ENCODE measurements at places on chromosomes 12 and 14.

GRCh38 chr12:29599381-29599780 is 101.9 kb upstream of the OVCH1 start:
- peak; percentile 68 for DNase-seq

- peak; percentile 74 for DNase-seq
Observed at GRCh38 chr14:42140831-42141279, 534.2 kb downstream of the LRFN5 start.

GRCh38 chr14:89258728-89259273 is 158.2 kb downstream of the FOXN3 start:
- DNase-seq: no peak

GRCh38 chr14:101665478-101666078 is 95.9 kb upstream of the PPP2R5C start:
- DNase-seq: peak; percentile 48

GRCh38 chr12:56596815-56597214 is 33.3 kb downstream of the BAZ2A start:
- DNase-seq: no peak

GRCh38 chr14:68471964-68472508 is 320.8 kb downstream of the ZFP36L1 start:
- no peak for DNase-seq

DNA sequence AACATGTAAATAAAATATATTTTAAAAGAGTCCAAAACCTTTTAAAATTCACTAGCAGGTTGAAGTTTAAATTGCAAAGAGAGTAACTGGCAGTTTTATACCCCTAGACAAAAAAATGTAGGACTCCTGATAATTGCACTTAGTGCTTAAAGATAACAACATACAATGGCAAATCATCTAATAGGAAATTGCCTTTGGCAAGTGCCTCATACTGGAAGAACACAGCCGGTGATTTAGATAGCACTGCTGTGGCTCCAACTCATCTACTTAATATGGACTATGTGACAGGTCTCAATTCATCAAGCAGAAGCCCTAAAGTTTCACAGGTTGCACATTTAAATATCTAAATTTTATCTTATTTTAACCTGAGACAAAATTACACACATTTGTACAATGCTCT is 13.4 kb downstream of the C12orf50 start:
- DNase-seq: no peak

- DNase-seq: peak; percentile 98
Observed at GRCh38 chr12:71865166-71865713, 25.7 kb downstream of the TBC1D15 start.

DNA sequence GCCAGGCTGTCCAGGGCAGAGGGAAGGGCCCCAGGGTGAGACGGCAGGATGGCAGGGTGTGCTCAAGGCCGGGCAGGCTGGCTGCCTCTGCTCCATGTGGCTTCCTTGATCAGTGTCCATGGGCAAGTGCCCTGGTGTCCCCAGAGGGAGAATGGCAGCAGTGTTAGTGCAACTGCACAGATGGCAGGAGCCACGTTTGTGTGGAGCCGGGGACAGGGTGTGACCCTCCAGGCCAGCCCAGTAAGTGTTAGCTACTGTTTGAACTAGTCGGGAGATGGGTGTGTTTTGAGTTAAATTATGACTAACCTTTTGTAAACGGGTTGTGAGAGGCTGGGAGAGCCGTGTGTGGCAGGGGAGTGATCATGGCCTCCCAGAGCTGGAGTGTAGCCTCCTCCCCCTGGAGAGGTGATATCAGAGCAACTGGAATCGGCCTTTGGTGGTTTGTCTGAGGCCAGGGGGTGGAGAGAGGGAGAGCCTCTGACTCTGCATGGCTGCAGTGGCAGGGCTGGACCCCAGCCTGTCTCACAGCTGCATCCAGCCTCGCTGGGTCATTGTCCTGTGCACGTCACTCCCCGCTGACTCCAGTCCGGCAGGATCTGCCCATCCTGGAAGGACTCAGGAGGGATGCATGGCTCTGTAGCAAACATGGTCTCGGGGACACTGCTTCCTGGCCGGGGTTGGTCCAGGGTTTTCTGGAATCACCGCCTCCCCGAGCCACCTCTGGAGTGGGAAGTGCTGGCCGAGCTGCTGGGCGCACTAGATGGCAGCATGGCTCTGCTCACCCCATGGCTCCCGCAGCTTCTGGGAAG is 27.8 kb downstream of the AACS start:
- DNase-seq: peak; percentile 34

GRCh38 chr12:123830675-123831074 is 68.6 kb downstream of the DNAH10 start:
- no peak for DNase-seq

- DNase-seq: no peak
Observed at GRCh38 chr12:7304456-7304855, 584 bp downstream of the ACSM4 start.

GRCh38 chr12:128940090-128940888 is 87.0 kb downstream of the GLT1D1 start:
- no peak for DNase-seq

DNA sequence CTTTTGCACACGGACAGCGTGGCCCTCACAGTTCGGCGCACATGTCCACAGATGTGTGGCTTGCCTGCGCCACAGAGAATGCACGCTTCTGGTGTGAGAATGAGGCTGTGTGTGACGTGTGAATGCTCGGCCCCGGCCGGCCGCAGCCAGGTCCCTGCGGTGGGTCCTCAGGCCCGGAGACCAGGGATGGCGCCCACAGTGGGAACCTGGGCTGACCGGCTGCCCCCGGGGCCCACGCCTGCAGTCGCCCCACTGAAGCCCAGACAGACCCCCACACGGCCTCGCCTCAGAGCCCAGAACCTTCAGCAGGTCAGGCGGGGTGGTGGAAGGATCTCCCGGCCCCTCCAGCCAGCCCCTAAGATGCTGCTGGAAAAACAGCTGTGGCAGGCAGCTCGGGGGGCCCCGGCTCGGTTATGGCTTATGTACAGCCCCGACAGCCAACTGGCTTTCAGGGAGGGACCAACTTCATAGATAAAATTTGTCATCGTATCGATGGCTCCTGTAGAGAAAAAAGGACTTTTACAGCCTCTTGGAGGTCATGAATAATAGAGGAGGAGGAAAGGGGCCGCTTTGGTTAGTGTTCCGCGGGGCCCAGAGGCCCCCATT is 4.5 kb upstream of the C14orf180 start:
- no peak for DNase-seq

DNA sequence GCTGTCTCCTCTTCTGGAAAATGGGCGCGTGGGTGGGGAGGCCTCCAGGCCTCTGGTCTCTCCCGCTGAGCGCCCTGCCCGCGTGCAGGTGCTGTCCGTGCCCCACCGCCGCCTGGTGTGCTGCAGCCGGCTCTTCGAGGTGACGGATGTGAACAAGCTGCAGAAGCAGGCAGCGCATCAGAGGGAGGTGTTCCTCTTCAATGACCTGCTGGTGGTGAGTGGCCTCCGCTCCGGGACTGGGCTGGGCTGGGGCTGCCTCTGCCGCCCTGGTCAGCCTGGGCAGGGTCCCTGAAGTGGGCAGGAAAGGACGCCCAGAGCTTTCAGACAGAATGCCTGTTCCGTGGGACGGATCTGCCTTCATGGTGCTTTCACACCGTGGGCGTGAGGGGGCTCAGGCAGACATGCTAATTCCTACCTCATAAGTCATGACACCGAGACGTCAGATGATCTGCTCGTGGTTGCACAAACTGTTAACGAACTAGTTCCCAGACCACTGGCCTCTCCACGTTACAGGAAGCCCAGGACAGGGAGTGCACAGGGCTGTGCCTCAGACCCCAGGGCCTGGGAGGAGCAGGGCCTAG is 50.5 kb downstream of the SLC6A12 start:
- DNase-seq: no peak

- no peak for DNase-seq
Observed at GRCh38 chr12:91857813-91858542, 287.7 kb downstream of the BTG1 start.

- no peak for DNase-seq
Observed at GRCh38 chr12:99427104-99427503, 220.4 kb upstream of the GARIN6 start.

DNA sequence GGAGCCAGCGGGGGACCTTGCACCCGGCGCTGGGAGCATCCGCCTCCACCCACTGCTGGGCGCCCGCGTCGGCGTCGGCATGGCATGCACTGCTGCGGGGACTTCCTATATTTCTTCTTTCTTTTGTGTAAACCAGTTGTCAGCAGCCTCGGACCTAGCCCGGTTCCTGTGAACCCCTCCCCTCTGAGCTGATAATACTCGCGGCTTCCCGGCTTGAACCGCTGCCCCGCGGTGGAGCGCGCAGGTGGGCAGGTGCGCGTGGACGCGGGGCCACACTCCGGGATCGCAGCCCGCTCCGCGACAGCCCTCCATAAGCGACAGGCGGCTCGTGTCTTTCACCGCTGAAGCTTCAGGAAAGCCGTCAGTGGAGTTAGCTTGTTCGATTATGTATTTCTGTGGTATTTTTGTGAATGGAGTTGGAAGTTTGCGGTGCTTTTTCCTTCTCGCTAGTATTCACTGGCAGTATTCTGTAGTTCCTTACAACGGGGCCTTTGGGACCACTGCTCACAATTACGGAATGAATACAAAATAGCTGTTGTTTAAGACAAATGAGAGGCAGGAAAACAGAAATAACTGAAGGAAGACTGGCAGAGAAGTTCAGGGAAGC is 870 bp downstream of the BMAL2 start:
- peak; percentile 21 for DNase-seq

GRCh38 chr12:101920906-101921305 is 43.5 kb downstream of the DRAM1 start:
- DNase-seq: no peak

DNA sequence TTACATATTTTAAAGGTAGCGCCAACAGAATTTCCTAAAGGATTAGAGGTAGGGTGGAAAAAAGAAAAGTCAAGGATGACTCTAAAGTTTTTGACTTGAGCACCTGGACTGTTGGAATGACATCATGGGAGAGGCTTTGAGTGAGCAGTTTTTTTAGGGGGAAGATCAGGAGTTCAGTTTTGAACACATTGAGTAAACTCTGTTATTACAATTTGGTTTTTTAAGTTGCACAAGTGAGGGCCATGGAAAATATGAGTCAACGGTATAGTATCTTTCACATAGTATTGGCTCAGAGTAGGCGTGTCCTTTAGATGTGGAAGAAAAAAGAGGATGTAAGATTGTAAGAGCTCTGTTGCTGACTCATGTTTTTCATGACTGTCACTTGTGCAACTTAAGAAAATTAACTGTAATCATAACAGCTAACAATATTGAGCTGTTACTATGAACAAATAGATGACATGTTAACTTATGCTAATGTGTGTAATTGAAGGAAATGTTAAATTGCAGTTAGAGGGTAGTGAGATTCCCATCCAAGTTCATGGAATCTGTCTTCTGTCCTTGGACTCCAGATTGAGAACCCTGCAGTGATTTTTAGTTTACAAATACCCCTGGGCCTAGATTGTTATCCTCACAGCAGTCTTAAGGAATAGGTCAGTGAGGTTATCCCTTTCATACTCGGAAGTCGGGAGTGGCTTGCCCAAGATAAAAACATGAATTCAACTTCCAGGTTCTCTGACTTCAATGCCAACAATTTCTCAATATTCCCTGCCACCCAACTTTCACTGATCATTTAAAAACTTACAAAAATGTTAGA is 48.2 kb upstream of the ATP2B1 start:
- peak; percentile 99 for DNase-seq

GRCh38 chr12:103848143-103848542 is 7.1 kb upstream of the NT5DC3 start:
- no peak for DNase-seq

DNA sequence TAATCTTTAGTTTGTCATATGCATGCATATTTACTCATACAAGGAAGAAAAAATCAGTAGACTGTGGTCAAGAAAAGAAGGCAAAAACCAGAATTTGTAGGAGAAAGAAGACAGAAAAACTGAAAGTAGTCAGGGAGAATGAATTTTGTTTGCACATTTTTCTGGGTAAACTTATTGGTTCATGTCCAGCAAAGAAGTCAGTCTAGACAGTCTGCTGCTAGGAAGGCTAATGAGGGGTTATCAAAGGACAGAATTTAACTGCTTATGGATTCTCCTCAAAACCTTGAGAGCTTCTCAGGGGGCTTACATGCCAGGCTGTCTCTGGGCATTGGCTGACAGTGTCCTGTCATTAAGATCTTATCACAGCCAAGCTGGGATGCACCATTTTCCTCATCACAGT is 293.9 kb downstream of the RPAP3 start:
- DNase-seq: no peak

- DNase-seq: no peak
Observed at GRCh38 chr12:96313606-96314005, 86.6 kb downstream of the CDK17 start.

- no peak for DNase-seq
Observed at GRCh38 chr12:44526655-44527182, 349.4 kb downstream of the NELL2 start.

DNA sequence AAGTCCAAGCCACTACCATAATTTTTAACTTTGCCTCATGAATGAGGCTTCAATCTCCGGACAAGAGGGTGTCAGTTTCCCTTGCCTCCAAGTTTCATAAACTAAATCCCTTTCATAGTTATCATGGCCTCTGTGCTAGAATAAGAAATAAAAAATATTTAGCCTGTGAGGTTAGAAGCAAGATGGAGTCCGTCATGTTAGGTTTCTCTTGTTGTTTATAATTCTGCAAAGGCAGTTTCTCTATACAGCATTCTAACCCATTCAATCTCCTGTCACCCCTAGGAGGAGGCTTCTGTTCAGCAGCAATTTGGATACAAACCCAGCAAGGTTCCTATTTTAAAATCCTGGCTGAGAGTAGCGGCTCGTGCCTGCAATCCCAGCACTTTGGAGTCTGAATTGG is 15.8 kb upstream of the RAN start:
- no peak for DNase-seq

- no peak for DNase-seq
Observed at GRCh38 chr12:107178776-107179175, 85.4 kb upstream of the CRY1 start.

DNA sequence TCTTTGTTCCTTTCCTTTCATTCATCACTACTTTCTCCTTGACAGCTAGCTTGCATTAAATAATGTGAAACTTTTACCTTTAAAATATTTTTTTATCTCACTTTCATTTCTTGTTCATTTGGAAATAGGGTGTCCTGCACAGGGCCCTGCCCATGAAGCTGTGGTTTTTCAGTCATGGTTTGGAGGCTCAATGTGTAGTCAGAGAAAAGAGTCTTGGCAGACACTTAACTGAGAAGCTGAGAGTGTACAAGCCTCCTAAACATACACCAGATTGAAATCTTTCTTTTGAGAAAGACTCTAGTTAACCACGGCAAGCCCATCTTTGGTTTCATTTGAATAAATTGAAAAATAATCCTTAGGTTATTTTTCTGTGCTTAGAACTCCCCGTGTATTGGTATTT is 74.2 kb downstream of the KICS2 start:
- no peak for DNase-seq
